Stimulated activated CD4-positive, alpha-beta T cell treated with anti-CD3 and anti-CD28 coated beads, Interleukin-4, amount 100 ng/mL, for 4 hours (primary cell): ENCODE measurements at places on chromosomes 11 and 22.
A peak's percentile ranks its signal among the peaks of the same experiment; 100 is the strongest.

DNA sequence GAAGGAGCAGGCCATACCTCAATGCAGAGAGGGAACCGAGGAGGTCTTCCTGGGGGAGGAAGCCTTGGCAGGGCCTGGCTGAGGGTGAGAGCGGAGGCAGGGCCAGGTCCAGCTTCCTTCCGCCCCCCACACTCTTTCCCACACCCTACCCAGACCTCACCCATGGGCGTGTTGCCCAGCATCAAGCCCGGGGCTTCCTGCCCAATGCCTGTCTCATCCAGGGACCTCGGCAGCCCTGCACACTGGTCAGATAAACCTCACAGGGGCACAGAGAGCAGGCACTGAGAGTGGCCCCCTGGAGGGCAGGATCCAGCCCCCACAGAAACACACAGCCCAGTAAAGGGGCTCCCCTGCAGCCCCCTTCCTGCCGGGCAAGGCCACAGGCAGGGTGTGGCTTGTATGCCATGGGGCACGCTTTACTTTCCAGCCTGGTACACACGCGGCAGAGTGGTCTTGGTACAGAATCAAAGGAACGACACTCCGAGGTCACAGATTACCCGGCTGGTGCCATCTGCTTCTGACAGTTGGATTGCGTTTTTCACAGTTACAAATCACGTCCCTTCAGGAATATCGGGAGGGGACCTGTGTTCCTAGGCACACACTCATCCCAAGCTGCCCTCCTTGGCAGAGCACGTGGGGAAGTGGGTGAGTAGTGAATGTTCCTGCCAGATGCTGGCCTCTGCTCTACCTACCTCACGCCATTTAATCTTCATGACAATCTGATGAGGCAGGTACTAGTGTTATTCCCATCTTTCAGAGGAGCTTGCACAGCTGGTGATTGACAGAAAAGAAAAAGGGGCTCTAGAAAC, 20.0 kb upstream of the CD5 start:
- no peak for DNase-seq

GRCh38 chr11:76327756-76328388, 53.1 kb downstream of the THAP12 start:
- DNase-seq, result no peak

- DNase-seq, result no peak
Measured at GRCh38 chr11:36044636-36045035, 100.8 kb downstream of the LDLRAD3 start.

DNA sequence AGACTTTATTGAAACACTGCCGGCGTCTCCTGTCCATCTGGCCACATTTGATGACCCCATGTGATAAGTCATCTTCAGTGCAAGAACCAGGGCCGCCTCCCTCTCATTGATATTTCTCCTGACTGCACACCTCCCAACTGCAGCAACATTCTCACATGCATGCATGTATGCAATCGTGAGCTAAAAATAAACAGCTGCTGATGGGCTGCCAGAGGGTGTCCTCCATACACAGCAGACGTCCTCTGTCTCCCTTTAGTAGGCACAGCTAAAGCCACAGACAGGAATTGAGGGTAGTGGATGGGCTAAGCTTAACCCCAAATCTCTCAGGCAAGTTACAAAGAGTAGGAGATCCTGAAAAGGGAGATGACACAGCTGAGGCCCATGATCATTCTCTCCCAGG, 106.7 kb upstream of the HSD17B12 start:
- no peak for DNase-seq

DNA sequence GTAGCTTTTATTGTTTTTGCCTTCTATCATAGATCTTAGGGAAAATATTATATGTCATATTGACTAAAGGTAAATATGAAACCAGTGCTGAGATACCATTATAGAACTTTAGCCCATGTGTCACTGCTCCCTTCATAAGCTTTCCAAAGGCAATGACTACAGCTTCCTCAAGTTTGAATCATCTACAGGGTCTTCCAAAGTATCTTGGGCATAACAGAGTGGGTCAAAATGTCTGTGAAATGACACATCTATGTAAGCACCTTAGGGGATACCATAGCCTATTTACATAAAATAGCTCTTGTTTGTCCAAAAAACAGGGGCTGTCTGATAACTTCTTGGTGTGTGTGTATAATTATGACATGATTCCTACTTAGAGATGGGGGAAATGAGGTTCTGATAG, 52.5 kb downstream of the RELT start:
- no peak for DNase-seq

- no peak for DNase-seq
Measured at GRCh38 chr22:22997988-22998387, 72.3 kb upstream of the GNAZ start.

- no peak for DNase-seq
Measured at GRCh38 chr11:121359591-121359990, 67.0 kb downstream of the SC5D start.

- no peak for DNase-seq
Measured at GRCh38 chr11:5339771-5340322, 3.5 kb downstream of the OR51B5 start.

DNA sequence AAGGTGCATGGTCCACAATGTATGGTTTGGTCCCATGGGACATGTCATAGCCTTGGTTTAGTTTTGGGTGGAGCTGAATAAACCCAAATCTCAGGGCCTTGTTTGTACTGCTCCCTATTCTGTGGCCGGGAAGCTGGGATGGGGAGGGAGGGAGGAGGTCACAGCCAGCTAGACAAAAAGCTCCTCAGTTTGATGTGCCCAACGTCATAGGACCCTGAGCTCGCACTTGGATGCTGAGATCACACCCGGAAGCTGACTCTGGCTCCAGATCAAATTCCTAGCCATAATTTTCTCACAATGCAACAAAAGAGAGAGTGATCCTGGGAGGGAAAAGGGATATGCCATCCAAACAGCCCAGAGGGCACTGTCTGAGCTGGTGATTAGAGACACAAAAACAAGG, 1.5 kb downstream of the HSPB2 start:
- DNase-seq, result no peak

GRCh38 chr11:31823644-31824331, 12.7 kb upstream of the PAX6 start:
- DNase-seq, result no peak

DNA sequence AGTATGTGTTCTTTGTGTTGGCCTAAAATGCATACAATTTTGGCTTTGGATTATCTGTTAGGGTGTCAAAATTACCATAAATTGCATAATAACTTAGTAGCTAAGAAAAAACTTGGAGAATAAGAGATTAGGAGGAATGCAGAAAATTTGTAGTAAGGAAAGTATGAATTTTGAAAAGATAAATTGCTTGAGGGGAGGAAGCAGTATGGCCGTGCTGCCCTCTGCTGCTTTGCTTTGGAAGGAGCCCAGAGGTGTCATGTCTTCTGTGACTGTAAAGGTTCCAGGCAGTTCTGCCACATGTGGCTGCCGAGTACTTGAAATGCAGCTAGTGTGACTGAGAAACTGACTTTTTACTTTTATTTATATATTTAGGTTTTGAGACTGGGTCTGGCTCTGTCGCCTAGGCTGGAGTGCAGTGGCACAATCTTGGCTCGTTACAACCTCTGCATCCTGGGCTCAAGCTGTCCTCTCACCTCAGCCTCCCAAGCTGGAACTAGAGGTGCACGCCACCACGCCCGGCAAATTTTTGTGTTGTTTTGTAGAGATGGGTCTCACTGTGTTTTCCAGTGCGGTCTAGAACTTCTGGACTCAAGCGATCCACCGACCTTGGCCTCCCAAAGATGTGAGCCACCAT, 1.8 kb downstream of the ADSL start:
- DNase-seq, result peak; percentile 64

DNA sequence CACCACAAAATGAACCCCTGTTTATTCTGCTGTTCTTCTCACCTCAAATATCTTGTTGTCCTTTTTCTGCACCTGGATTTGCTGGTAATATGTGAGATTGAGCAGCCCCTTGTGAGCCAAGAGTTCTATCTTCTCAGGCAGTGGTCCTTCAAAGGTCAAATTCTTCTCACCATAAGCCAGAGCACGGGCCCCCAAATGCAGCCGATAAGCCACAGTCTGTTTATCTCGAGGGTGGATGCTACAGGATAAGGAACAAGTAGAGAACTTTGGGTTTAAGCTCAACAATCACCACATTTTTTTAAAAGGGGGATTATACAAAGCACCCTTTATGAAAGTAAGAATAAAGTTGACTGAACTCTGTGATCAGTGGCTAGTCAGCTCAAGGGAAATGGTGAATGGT, 15.8 kb downstream of the TBRG1 start:
- DNase-seq, result no peak

DNA sequence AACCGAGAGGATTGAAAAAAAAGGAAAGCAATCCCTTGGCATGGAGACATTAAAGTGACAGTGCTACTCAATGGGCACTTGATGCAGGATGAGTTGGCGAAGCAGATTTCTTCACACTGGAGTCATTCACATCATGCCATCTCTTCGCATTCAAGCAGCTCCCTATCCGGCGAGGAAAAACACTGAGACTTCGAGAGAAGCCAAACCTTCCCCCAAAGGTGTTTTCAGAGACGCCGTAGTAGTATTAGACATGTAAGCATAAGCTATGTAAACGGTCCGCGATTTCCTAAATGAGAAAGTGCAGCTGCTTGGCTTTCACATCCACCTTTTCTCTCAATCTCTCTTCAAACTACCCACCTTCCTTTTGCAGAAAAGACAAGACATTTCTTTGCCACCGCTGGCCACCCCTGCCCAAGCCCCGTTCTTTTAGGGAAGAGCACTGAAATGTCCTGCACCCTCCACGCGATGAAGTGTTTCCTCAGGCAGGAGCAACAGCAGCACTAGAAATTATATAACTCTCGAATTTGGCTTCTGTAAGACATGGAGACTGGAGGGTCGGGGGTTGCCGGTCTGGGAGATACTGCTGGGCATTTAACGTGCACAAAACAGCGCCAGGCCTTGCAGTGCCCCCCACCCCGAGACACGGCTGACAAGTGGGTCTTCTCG, at the start of gene DLG2:
DLG2 (minus strand) TSS at position 13 of the 666 bp plus-strand sequence.
- no peak for DNase-seq

DNA sequence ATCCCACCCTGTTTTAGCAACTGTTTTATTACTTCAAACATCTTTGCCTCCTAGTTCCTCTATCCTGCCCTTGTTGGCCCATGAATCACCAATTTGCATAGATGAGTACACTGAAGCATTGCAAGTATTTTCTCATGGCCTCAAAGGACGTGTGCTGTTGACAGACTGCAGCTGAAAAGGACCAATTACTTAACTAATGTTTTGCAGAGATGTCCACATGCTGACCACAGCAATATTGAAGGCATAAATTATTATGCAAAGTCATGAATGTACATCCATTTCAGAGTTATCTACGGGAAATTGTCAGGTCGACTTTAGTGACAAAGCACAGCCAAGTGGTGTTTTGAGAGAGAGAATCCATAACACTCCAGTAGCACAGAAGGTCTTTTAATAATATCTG, 64.8 kb downstream of the CADM1 start:
- DNase-seq, result no peak

GRCh38 chr22:44883011-44883421, 126.8 kb downstream of the PHF21B start:
- DNase-seq, result no peak

DNA sequence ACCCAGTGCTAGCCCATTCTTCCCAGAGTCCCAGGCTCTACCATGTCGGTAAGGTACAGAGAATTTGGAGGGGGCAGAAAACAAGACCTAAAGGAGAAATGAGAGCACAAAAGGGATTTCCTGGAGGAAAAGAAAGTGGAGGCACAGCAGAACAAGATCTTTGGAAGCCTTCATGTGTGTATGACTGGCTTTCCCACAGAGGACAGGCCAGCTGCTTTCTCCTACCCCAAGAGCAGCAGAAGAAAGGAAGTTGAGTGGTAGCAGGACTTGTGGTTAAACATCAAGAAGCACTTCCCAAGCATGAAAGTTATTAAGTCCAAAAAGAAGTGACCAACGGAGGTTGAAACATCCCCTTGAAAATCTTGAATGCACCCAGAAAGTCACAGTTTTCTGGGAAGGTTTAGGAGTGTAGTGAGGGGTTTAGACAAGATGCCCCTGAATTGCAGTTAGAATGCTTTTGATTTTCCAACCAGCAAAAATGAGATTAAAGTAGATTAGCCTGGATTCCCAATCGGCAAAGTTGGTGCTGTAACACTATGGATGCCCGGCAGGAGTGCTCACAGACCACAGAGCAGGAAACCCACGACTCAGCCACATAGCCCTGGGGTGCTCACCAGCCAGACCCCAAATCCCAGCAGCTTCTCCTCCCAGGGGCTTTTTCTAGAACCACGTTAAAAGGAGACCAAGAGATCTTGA, 608 bp downstream of the TMPRSS13 start:
- no peak for DNase-seq
